ENCODE measurements at places on chromosomes 11 and 22.

- DNase-seq, result no peak
These were observed 17.9 kb downstream of the OSBPL5 start for GRCh38 chr11:3147257-3147619.

DNA sequence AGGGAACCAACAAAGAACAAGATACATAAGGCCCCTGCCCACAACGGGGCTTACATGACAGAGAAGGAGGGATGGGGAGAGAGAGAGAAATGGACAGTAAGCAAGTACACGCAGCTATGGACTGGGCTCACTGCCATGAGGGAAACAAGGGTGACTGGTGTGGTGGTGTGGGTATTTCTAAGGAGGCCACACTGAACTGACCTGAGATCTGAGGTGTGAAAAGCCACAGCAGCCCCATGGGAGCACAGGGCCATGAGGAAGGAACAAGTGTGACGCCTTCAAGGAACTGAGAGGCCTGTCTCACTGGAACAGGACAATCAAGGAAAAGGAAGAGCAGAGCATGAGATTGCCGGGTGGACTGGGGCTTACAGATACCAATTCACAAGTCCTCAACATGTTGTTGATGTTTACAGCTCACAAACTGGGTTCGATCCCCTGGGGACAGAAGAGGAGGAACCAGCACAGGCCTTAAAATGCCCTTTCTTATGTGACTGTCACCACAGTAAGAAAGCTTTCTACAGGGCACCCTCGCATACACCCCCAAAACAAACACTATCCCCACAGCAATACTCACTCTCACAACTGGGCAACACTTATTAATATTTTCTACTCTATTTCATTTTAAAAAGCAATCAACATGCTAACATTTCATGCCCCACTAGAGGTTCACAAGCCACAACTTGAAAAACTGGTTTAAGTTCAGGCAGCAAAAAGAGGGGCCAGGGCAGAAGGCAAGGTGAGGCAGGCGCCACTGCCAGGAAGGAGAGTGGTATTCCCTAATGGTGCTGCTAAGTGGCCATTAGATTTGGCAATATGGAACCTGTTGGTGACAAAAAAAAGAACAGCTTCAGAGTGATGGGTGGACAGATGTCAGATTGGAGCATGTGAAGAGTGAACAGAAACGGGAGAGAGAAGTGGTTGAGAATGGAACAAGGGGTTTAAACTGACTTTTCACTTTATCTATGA lies 39.1 kb downstream of the TCIRG1 start:
- peak; percentile 26 for DNase-seq

GRCh38 chr22:30575859-30576258 lies 1.4 kb upstream of the GAL3ST1 start:
- no peak for DNase-seq

DNA sequence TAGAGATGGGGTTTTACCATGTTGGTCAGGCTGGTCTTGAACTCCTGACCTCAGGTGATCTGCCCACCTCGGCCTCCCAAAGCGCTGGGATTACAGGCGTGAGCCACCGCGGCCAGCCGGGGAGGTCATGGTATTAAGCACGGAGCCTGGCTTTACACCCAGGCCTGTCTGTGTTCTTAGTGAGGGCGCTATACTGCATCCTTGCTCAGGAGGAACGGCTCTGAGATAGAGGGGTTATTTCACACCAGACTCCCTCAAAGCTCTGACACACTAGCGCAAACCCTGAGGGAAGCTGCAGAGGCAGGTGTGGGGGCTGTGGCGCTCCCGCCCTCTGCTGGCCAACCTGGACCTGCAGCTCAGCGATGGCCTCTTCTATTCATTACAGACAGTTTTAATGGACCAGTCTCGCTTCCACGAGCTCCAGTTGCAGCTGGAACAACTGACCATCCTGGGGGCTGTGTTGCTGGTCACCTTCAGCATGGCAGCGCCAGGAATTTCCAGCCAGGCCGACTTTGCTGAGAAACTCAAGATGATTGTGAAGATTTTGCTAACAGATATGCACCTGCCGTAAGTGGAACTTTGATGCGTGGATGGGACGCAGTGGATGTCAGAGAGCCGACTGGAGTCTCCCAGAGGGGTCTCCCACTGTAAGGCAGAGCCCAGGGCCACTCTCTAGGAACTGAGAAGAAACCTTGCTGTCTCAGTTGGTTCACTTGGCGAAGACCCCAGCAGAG lies 26.2 kb downstream of the TCP11L1 start:
- DNase-seq, result peak; percentile 84

DNA sequence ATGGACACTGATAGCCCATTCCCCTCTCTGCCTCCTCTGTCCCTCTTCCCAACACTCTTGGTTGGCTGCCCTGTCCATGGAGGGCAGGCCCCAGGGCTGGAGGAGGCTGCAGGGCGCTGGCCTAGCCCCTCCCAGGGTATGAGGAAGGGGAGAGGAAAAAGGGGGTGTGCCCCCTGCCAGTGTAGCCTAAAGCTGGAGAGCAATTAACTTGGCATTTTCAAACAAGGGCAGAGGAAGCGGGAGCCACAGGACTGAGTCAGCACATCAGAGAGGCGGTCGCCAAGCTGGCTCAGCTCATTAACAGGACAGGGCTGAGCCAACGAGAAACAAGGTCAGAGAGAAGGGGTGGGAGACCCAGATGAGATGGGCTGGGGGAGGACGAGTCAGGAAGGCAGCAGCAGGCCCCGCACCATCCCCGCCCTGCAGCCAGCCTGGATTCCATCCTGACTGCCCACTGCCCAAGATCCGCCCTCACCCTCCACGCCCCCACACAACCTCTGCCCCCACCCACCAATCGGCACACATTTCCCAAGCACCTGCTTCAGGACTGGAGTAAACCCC lies 76.3 kb downstream of the BUD13 start:
- DNase-seq, result peak; percentile 77

DNA sequence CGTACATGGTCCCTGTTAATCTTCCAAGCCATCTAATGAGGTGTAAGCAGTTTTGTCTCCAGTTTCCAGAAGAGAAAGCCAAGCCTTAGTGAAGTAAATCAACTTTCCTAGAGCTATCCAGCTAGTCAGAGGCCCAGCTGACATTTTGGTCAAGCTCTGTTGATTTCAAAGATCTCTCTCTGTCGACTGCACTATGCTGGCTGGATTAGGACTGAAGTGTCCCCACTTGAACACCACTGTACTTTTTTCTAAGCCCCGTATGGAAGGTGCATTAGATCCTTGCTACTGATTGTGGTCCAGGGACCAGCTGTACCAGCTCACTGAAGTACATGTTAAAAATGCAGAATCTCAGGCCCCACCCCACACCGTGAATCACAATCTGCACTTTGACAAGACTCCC lies 176.5 kb upstream of the NAV2 start:
- DNase-seq, result no peak

DNA sequence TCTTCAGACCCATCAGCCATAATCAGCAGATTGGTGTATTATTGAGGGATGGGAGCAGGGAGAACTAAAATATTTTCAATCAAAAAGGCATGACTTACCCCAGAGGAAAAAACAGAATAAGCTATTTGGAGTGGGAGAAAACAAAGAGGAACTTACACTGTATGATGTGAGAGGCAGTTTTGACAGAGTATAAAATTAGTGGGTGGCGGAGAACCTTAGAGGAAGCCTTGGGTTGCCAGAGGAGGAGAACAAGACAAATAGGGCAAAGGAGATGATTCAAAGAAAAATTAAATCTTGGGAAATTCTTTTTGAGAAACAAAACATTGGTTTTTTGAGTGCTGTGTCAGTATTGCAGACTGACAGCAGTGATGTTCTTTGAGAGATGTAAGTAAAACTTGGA lies 285.0 kb downstream of the C11orf87 start:
- no peak for DNase-seq

- no peak for DNase-seq
These were observed 2.8 kb upstream of the AIFM3 start for GRCh38 chr22:20964090-20964798.

- no peak for DNase-seq
These were observed 65.1 kb downstream of the IGLL5 start for GRCh38 chr22:22952531-22953280.

DNA sequence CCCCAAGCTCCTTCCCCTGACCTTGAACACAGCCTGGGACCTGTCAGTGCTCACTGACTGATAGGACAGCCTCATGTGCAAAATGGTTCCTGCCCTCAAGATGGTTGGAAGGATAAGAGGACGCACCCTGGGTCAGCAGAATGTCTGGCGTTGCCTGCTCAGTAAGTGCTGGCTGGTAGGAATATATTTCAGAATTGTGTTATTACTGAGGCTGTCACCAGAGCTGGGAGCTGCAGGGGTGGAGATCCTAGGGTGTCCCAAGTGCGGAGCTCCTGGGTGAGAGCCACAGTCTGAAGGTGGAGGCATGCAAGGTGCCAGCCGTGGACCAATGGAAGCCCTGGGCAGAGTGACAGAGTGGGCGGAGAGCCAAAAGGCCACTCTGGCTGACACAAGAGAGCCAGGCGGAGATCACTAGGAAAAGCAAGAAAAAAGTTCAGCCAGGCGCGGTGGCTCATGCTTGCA lies 1.0 kb upstream of the SEC14L4 start:
- DNase-seq, result no peak

- no peak for DNase-seq
These were observed 47.2 kb downstream of the BLID start for GRCh38 chr11:122068837-122069236.

GRCh38 chr22:30301995-30302809 lies 12.9 kb upstream of the CASTOR1 start:
- peak; percentile 80 for DNase-seq

DNA sequence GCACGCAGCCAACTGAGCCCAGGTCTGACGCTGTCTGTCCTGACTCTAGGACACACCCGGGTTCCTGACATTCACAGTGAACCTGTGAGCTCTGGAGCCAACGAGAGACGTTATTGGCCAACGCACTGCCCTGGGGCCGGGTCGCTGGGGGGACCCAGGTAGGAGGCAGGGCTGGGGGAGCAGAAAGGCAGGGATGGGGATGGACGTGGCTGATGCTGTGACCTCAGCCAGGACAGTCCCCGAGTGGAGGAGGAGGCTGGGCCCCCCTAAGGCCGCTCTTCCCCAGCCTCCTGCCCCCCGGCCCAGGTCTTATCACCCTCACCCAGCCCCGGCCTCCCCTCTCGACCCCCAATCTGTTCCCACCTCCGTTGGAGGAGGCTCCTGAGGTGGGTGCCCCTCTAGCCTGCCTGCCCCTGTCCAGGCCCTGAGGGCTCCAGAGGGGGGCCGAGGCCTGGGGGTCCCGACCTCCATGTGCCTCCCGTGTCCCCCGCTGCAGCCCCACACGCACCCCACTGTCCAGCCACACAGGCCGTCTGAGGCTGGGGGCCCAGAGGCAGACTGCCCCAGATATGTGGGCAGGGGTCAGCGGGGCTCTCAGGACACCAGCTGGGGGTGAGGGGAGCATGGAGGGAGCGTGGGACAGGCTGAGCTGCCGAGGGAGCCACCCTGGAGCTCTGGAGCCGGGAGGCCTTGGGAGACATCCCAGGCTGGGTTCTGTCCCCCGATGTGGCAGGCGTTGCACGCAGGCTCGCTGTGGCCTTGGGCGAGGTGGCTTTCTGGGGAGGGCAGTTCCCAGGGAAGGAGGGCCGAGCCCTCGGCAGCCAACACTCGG lies 29.2 kb upstream of the MUC5AC start:
- DNase-seq, result no peak

DNA sequence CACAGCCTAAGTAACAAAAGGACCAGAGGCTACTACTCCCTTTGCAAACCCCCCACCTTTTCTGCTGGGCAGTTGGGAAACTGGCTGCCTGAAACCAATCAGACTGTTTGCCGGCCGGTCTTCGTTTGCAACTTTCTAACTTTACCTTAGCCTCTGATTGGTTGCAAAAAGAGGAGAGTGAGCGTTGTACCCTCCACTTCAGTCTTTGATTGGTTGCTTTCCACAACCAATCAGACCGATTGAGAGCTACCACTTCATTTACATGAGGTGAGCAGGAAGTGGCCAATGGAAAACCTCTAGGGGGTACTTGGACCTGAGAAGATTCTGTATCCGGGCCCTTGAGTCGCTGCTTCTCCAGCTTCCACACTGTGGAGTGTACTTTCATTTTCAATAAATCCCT lies 18.8 kb upstream of the CLNS1A start:
- DNase-seq, result no peak

- DNase-seq, result no peak
These were observed 1.4 kb downstream of the MFNG start for GRCh38 chr22:37484480-37485394.

- DNase-seq, result no peak
These were observed 18.1 kb upstream of the RDX start for GRCh38 chr11:110314366-110315095.

GRCh38 chr22:36512991-36513390 lies 6.2 kb upstream of the FOXRED2 start:
- DNase-seq, result no peak

GRCh38 chr22:23156286-23156685 lies 11.0 kb downstream of the RAB36 start:
- DNase-seq, result no peak

DNA sequence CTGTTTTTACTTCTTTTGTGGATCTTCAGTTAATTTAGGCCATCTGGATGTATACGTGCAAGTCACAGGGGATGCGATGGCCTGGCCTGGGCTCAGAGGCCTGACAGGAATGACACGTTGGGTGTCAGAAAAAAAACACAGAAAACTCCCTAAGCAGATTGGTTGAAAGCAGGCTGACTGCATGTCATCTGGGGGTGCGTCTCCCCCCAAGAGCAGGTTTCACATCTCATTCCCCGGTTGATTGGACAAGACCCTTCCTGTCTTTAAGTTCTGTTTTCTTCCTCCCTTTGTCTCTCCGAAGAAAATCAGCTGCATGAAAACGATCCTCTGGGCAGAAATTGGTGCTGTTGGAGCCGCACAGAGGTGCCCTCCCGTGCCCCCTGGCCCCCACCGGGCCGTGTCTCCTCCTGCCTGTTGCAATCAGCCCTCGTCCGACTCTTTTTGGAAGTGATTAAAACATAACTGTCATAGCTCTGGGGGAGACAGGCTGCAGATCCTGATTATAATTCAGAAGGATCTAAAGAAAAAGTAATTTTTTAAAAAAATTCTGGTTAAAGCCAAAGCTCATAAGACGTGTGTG lies 71.8 kb upstream of the PARVG start:
- no peak for DNase-seq

DNA sequence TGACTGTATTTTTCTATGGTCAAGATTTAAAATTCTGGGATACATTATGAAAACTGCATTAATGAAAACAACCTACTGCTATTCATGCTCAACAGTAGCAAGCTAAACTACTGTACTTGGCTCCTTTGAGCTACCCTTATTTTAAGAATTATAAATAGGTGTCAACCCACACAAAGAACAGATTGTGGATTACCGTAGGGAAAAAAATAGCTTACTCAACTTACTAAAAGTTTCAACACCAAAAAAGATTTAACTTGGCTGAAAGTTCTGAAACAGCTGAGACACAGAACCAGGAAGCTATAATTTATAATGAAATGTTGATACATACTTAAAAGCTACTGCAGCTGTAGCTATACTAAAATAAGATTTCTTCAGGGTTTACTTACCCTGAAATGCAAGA lies 10.1 kb downstream of the LIN7C start:
- no peak for DNase-seq

- DNase-seq, result no peak
These were observed 111.6 kb downstream of the KCNQ1OT1 start for GRCh38 chr11:2587976-2588748.

GRCh38 chr22:26162926-26163325 lies 6.3 kb upstream of the SEZ6L start:
- no peak for DNase-seq
